ENCODE measurements at places on chromosomes 4 and X. TPM values are rescaled to one million over a fixed set of nuclear protein-coding genes. Genes with fewer than 3 reads are reported as not detected.

Gene RNF212
- not detected for total RNA-seq

Gene HPF1
- 20.4 TPM for total RNA-seq

Gene STPG2
- total RNA-seq, result not detected

Gene PITX2
- total RNA-seq, result not detected
